ENCODE measurements at places on chromosomes 5 and 9. TPM values are rescaled to one million over a fixed set of nuclear protein-coding genes. Genes with fewer than 3 reads are reported as not detected.

Gene FCN1
- total RNA-seq, result not detected

GRCh38 chr9:15512889-15513288 lies 2.1 kb upstream of the PSIP1 start:
- no peaks in the 10 kb centered on the region for H3K36me3 ChIP-seq
- no peak for DNase-seq
- H3K27ac ChIP-seq, result no peak overlapping the region
- peaks cover 19% of the 10 kb centered on the region for H3K4me1 ChIP-seq
- no peaks in the 10 kb centered on the region for H3K27me3 ChIP-seq

Gene KIF24
- 4.5 TPM for total RNA-seq

Gene TMEM215
- total RNA-seq, result not detected

DNA sequence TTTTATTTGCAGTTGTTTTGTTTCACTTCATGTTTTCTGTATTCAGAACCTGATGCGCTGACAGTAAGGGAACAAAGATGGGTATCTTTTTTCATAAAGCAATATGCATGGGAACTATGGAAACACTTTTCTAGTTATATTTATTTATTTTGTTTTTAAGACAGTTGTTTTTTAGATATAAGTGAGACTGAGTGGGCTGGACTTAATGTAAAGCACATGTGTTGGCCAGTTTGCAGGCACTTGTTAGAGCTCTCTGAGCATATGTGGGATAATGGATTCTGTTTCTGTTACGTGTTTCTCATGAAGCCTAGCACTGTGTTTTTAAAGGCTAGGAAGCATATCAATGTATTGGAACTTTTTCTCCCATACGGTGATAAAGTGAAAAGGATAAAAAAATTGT lies 164.1 kb downstream of the PRR16 start:
- no peak overlapping the region for H3K27ac ChIP-seq
- no peaks in the 10 kb centered on the region for H3K36me3 ChIP-seq
- H3K4me3 ChIP-seq, result no peak overlapping the region
- no peaks in the 10 kb centered on the region for H3K4me1 ChIP-seq

DNA sequence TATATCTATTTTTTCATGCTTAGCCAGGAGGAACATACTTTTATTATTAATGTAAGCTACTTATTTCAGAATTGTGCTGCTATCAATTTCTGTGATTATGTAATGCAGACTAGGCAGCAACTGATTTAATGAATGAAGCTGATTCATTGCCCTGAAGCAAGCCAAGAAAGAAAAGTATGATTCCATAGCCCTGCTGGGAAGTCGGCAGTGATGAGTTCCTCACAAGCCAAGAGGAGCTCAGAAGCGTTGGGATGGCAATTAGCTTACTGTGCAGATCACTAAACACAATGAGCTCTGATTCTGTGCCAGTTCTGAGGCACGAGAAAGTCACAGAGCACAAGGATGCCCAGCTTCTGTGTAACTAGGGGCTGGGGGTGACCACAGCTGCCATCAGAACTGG lies 254.3 kb upstream of the KLF9 start:
- no peak overlapping the region for H3K4me3 ChIP-seq
- H3K27me3 ChIP-seq, result no peaks in the 10 kb centered on the region
- no peaks in the 10 kb centered on the region for H3K4me1 ChIP-seq
- no peak overlapping the region for H3K27ac ChIP-seq
- DNase-seq, result no peak

- no peaks in the 10 kb centered on the region for H3K27me3 ChIP-seq
- no peaks in the 10 kb centered on the region for H3K4me1 ChIP-seq
- H3K27ac ChIP-seq, result no peak overlapping the region
- no peak for DNase-seq
- no peak overlapping the region for H3K4me3 ChIP-seq
- H3K36me3 ChIP-seq, result no peaks in the 10 kb centered on the region
These were observed 133.1 kb upstream of the CDH12 start for GRCh38 chr5:22986281-22986680.

Gene PCDHGA5
- total RNA-seq, result 0.78 TPM

Gene IL33
- total RNA-seq, result 13.8 TPM

Gene PRUNE2
- total RNA-seq, result 8.3 TPM

DNA sequence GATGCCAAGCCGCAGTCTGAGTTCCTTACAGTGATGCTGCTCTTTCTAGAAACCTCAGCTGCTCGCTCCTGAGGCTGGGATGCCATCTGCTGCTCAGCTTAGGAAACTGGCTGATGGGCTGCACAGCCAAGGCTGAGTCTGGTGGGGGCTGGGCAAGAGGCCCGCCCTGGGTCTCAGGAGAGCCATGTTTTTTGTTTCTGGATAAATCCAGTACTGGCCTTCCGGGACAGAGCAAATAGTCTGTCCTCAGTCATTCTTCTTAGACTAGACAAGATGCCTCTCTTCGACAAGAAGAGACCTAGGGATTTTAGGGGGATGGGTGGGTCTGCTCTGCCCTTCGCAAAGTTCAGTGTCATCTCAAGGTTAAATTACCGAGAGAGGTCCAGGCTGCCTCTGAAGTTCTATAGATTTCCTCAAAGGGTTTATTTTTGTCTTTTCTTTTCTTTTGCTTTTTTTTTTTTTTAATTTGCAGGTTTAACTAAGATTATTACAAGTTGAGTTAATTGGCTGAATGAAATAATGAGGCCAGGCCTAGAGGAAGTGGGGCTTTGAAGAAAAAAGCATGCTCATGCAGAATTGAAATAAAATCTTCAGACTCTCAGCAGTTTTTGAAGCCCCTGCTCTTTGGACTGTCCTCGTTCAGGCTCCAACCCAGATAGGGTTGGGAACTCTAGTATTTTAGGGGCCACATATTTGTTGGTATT lies 30.6 kb upstream of the MATR3 start:
- no peaks in the 10 kb centered on the region for H3K36me3 ChIP-seq
- no peak overlapping the region for H3K27ac ChIP-seq
- peaks cover 10% of the 10 kb centered on the region for H3K27me3 ChIP-seq
- H3K4me1 ChIP-seq, result no peaks in the 10 kb centered on the region
- DNase-seq, result peak; percentile 87

DNA sequence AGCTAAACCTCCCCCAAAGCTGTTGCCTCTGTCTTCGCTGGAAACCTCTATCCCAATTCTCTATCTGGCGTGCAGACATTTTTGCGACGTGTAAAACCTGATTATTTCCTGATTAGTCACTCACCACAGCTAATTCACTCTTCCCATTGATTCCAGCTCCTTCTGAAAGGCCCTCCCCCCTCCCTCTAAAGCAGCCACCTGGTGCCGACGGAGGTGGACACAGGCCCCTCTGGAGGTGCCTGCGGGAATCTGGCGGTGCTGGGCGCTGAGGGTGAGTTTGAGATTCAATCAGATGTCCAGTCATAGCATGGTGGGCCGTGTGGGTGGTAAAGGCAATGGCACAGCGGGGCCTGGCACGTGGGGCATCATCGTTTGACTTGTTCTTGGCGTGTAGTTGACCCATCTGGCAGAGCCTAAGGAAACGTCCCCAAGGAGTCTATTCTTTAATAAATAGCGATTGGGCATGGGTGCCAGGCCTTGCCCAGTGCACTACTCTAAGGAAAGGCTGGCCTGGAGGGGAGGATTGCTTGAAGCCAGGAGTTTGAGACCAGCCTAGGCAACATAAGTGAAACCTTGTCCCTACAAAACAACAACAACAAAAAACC lies 271.1 kb upstream of the MVB12B start:
- H3K4me1 ChIP-seq, result no peaks in the 10 kb centered on the region
- H3K36me3 ChIP-seq, result no peaks in the 10 kb centered on the region
- no peak overlapping the region for H3K4me3 ChIP-seq
- H3K27ac ChIP-seq, result no peak overlapping the region

Gene ERMP1
- total RNA-seq, result 20.1 TPM

DNA sequence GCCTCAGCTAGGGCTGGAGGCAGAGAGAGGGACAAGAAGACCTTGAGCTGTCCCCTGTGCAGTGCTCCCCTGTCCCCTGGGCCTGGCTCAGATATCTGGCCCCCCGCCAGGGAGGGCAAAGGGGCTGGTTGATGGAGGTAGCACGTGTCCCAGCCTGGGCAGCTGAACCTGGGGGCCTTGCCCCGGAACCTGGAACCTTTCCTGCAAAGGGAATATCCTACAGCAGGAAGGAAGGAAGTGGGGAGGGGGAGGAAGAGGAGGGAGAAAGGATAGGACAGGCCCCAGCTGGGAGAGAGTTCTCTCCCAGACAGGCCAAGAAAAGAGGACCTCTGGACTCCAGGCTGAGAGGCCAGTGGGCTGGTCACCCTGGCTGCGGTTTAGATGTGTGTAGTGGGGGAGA lies 27.6 kb upstream of the PSD2 start:
- no peak overlapping the region for H3K4me3 ChIP-seq
- no peak overlapping the region for H3K27ac ChIP-seq
- peaks cover 12% of the 10 kb centered on the region for H3K27me3 ChIP-seq
- H3K4me1 ChIP-seq, result peaks cover 21% of the 10 kb centered on the region

GRCh38 chr9:127114606-127115005 lies 7.8 kb downstream of the ANGPTL2 start:
- H3K36me3 ChIP-seq, result no peaks in the 10 kb centered on the region
- no peak for DNase-seq
- no peaks in the 10 kb centered on the region for H3K27me3 ChIP-seq

Gene ABCA1
- total RNA-seq, result 6.6 TPM

Measured in endothelial cell of umbilical vein (primary cell).